NCI-H2171 (cell line): ENCODE measurements at places on chromosomes 4 and X.

- DNase-seq, result no peak
Observed at GRCh38 chr4:55910140-55910539, 38.6 kb upstream of the CEP135 start.

DNA sequence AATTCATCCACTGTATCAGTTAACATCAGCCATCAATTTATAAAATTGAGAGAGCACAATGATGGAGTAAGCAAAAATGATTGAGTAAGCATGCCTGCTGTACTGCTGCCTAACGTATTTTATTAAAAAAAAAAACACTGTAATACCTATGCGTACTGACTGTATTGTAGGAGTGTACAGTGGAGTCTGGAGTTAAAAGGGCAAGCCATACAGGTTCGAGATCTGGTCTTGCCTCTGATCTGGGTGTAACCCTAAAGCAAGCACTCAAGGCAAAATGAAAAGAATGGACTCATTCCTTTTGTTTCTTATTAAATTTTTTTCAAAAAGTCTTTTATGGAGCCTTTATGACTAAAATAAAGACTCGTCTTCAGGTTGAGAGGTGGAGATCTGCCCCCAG lies 894.2 kb upstream of the INTU start:
- no peak for DNase-seq

DNA sequence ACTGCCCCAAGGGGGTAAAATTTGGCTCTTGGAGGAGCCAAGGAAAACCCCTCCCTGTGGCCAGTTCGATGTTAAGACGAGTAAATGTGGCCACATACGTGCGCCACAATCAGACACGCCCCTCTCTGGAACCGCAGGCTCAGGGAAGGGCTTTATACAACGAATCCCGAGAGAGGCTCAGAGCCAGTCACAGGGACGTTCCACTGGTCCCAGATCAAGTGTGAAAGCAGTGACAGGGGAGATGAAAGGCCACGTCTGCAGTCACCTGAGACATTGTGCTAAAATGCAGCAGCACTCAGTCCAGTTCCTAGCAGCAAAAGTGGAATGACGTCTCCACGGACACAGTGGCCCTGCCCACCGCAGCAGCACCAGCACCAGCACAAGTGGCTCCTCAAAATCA lies 68.0 kb downstream of the ACOX3 start:
- DNase-seq, result no peak

DNA sequence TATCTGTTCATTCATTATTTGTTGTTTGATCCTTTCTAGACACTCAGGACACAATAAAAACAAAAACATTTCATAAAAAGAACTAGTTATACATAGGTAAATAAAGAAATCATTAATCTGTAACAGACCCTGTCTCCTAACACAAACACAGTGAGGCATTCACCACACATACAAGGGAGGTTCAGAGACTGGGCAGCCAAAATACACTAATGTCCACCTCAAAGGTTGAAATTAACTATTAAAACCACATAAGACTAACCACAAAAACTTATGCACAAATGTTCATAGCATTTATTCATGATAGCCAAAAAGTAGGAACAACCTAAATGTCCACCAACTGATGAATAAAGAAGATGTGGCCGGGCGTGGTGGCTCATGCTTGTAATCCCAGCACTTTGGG lies 7.8 kb downstream of the PAPSS1 start:
- DNase-seq, result no peak

- no peak for DNase-seq
Observed at GRCh38 chr4:132827522-132827921, 321.6 kb upstream of the PCDH10 start.

DNA sequence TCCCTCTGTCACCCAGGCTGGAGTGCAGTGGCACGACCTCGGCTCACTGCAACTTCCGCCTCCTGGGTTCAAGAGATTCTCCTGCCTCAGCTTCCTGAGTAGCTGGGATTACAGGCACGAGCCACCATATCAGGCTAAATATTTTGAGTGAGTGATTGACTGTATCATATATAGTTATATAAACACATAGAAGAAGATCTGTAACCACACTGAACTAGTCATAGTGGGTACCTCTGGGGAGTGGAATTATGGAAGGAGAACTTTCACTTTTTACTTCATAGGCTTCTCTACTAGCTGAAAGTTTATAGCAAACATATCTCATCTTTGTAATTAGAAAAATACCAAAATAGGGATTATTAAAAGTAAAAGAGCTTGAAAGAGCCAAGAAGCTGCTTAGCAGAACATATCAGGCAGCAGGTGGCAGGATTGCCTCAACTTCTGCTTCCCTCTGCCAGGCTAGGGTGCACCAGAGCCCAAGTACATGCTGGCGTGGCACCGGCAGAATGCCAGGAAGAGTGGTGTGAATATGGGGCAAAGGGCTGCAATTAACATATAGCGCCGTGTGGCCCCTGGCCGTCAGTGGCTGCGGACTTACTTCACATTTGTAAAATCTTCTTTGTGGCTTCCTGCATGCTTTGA lies 39.5 kb upstream of the CD40LG start:
- DNase-seq, result no peak

DNA sequence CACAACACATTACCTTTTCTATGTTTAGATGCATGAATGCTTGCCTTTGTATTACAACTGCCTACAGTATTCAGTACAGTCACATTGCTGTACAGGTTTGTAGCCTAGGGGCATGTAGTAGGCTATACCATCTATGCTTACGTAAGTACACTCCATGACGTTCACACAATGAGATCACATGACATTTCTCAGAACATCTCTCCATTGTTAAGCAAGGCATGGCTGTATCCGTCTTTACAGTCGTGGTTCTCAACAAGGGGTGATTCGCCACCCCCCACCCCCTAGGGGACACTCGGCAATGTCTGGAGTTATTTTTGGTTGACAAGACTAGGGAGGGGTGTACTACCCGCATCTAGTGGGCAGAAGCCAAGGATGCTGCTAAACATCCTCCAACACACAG lies 12.1 kb downstream of the CD99L2 start:
- no peak for DNase-seq

DNA sequence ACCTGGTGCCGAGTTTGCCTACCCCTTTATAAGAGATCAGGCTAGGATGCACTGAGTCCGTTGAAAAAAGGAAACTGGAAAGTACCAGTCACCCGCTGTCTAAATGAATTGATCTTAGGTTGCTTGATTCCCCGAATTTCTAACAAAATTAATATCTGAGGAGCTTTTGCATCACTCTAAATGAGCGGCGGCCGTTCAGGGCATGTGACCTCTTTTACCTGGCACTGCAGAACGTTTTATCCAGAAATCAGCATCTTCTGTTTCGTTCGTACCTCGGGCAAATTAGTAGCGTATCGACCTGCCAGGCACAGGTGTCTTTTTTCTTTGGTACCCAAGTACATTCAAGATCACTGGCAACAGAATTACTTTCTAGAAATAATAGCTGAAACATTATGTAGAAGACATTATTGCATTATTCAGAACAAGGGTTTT lies 876 bp downstream of the KLHL2 start:
- no peak for DNase-seq

- no peak for DNase-seq
Observed at GRCh38 chrX:22969411-22969810, 30.3 kb upstream of the DDX53 start.

DNA sequence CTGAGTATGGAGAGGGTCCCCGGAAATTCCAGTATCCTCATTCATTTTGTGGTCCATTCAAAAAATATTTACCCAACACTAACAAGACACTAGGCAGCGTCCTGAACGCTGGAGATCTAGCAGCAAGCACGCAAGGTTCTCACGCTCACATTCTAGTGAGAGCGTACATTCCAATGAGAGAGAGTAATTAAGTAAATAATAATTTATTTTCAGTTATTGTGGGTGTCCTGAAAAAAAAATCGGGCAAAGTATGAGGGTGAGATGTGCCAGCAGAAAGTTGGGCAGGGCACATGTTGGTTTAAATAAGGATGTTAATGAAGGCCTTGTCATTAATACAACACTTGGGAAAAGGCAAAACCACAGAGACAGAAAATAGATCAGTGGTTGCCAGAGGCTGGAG lies 4.0 kb upstream of the TMEM156 start:
- DNase-seq, result no peak

DNA sequence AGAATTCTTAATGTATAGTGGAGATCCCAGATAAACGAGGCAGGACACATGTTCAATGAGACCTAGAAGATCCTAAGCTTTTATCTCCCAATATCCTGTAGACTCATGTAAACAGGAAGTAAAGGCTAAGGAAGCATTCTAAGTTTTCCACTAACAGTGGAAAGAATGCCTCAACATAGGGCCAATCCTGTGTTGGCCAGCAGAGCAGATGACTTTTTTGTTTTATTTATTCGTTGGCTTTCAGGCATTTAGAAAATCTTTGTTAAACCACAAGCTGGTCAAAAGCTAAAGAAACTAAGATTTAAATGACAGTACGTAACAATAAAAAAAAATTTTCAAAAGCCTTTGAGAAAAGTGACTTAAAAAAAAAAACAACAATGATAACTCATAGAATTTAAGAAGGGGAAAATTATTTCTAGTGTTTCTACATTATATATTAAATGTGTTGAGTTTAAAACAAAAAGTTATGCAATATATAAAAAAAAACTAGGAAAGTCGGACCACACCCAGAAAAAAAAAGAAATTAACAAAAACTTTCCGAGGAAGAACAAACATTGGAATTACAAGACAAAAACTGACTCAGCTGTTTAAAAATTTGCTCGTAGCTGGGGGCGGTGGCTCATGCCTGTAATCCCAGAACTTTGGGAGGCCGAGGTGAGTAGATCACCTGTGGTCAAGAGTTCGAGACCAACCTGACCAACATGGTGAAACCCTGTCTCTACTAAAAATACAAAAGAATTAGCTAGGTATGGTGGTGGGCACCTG lies 759.3 kb downstream of the FSTL5 start:
- no peak for DNase-seq

DNA sequence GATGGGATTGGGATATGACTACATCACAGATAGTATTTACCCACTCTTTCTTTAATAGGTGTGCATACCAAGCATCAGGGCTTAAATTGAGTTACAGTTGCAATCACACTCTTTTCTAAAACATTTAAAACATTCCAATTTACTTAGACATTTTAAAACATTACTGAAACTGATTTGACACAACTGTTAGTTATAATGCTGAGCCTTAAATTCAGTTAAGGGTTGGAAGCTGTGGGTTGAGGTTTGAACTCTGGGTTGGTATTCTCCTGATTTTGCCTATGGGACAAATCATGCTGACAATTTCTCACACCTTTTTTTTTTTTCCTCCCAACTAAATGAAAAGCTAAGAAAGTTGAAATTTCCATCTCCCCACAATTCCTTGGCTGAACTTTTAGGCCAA lies 16.3 kb downstream of the SLIT2 start:
- DNase-seq, result no peak

DNA sequence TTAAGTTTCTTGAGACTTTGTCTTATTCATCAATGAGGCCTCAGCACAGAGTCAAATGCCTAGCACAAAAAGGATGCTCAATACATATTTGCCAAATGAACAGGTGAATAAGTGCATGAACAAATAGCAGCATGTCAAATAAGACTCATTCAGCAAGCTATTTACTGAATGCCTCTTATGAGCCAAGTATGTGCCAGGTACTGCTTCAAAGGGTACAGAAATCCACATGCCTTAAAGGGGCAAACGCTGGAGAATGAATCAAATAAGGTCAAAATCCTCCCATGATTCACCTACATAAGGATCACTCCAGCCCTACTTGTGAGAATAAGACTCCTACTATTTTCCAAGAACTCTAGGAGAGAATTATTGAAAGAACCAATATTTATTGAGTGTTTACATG lies 260.2 kb upstream of the CPEB2 start:
- no peak for DNase-seq

GRCh38 chr4:154928640-154929257 lies 147.7 kb downstream of the RBM46 start:
- DNase-seq, result no peak

DNA sequence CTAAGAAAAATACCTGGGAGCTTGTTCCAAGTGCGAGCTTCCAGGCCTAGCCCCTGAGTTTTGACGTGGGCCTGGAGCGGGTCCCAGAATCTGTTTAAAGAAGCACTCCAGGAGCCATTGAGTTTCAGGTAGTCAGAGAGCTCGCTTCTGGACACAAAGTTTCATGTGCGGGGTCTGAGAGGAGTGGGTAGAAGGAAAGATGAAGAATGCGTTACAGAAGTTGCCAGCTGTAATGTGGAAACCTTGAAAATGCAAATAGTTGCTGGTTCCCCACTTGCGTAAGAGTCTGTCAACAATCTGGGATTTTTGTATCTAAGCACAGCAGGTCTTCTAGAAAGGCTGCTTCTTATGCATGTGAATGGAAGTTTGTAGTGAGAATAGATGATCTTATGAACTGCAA lies 77.5 kb upstream of the CLCN4 start:
- DNase-seq, result no peak

- DNase-seq, result no peak
Observed at GRCh38 chr4:5588046-5588445, 120.3 kb downstream of the EVC2 start.

GRCh38 chrX:47933946-47934345 lies 69.8 kb downstream of the ZNF182 start:
- DNase-seq, result no peak

- no peak for DNase-seq
Observed at GRCh38 chrX:31298916-31299315, 227.1 kb upstream of the FTHL17 start.

- DNase-seq, result no peak
Observed at GRCh38 chrX:15653961-15654360, 10.6 kb downstream of the CLTRN start.

DNA sequence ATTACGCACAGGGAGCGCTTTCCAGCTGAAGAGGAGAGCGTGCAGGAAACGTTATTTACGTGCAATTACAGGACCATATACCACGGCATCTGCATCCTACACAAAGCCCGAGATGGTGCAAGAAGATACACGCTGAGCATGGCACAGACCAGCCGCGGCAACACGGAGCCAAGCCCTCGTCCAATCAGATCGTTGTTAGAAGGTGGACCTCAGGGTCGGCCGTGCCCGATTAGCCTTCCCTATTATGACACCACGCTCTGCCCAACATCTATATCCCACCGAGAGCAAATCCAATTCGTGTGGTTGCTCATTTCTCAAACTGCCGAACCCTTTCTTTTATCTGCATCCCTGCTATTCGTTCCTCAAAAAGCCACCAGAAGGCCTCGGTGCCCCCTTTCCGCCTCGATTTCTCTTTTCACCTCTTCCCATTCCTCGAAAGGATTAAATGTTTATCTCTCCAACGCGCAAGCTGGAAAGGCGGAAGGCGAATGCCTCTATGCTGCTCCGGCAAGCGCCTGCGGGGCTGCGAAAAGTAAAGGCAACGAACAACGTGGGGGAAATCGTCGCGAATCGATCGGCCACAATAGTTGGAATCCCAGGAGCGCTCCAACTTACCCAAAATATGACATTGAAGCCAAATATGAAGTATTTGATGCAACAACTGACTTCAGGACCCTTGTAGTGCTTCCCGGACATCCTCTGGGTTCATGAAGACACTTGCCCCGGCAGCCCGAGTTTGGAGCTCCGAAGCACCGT lies 702 bp downstream of the TSPAN5 start:
- DNase-seq, result peak; percentile 47

- DNase-seq, result no peak
Observed at GRCh38 chrX:66544181-66544580, 94.7 kb downstream of the EDA2R start.

DNA sequence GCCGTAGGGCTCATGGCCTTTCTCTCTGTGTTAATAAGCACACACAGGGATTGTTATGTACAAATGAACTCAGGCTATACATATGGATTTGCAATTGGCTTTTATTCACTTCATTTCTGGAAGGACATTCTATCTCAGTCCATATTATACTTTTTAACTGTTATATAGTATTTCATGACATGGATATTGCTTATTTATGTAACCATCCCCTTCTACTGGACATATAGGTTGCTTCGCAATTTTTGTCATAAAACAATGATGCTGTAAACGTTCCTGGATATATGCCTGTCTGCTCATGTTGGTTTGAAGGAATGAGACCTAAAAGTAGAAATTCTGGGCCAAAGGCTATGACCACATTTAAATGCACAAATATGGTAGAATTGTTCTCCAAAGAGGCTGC lies 158.1 kb downstream of the BCOR start:
- DNase-seq, result no peak
